Karpas-422 (cell line): ENCODE measurements at places on chromosomes 1 and 21. TPM values are rescaled to one million over a fixed set of nuclear protein-coding genes. Genes with fewer than 3 reads are reported as not detected.

The UBE2U gene
- total RNA-seq, result not detected in 2 replicates

The ANKRD45 gene
- total RNA-seq, result not detected in 2 replicates

The ZNF648 gene
- not detected in 2 replicates for total RNA-seq

The RASAL2 gene
- not detected in 2 replicates for total RNA-seq

The BROX gene
- total RNA-seq, result 15.3 and 26.8 TPM in 2 replicates

GRCh38 chr1:33338440-33339211 is 17.7 kb upstream of the A3GALT2 start:
- no peak overlapping the region for H3K27ac ChIP-seq
- no peaks in the 10 kb centered on the region for H3K4me1 ChIP-seq
- H3K4me3 ChIP-seq, result no peak overlapping the region
- H3K27me3 ChIP-seq, result no peaks in the 10 kb centered on the region
- H3K36me3 ChIP-seq, result no peaks in the 10 kb centered on the region; the same call in 1 of the 2 replicates

DNA sequence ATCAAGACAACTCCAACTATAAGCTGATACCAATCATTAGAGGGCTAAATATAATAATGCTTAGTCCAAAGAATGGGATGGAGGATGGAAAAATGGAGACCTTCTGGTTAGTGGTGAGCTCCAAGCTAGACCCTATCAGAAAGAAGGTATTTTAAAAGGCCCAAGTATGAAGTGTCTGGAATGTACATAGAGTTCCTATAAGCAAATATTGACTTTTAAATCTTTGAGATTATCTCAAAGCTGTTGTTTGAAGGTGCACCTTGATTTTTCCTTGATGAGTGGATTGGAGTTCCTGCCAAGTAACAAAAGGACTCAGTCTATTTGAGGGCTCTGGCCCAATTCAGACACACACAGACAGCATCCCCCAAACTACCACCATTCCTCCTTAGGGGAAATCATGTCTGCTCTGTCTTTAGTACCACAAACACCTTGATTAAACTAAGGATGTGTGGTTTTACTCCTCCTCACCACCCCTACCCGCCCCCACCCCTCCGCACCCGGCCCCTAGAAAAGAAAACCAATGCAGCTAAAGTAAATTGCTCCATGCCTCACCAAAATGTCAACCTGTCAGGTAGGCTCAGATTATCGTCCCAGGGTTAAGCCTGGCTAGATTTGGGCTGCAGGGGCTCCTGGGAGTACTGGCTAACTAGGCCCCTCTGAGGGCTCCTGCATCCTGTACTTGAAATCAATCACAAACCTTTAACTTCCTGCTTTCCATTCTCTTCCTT is 59.4 kb downstream of the CDC7 start:
- H3K4me1 ChIP-seq, result no peaks in the 10 kb centered on the region
- no peak for DNase-seq
- no peaks in the 10 kb centered on the region for H3K27me3 ChIP-seq
- H3K27ac ChIP-seq, result no peak overlapping the region
- no peaks in the 10 kb centered on the region for H3K36me3 ChIP-seq

- H3K27me3 ChIP-seq, result no peaks in the 10 kb centered on the region
- H3K36me3 ChIP-seq, result peaks cover 72% of the 10 kb centered on the region
- no peak overlapping the region for H3K4me3 ChIP-seq
- DNase-seq, result no peak
- H3K4me1 ChIP-seq, result no peaks in the 10 kb centered on the region
Observed at GRCh38 chr1:200767321-200767720, 28.6 kb downstream of the CAMSAP2 start.

DNA sequence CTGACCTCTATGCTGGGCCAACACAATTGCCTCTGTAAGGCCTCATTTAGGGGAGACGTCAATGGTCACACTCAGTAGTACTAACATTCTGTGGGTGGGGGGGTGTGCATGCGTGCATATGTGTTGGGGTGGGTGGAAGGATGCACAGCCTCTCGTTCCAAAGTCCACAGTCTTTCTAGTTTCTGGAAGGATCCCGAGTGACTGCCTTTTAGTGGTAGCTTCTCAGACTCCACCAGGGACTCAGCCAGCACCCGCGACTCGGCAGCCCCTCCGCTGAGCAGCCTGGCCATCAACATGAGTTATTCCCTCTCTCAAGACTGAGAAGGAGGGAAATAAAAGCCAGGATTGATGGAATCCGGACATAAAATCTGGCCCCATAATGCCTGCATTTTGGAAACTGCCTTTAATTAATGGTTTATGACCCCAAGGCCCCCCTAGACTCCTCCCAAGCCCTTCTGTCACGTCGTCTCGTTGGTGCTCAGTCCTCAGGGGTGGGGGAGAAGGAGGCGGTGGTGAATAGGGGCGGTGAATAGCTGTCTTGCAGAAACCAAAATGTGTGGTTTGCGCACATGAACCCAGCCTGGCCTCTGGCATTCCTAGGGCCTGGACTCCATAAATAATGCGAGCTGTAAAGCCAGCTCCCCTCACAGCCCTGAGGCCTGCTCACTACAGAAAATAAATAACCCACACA is 65.1 kb upstream of the TMEM51 start:
- H3K4me3 ChIP-seq, result no peak overlapping the region
- no peaks in the 10 kb centered on the region for H3K27me3 ChIP-seq
- peaks cover 21% of the 10 kb centered on the region for H3K4me1 ChIP-seq
- H3K36me3 ChIP-seq, result no peaks in the 10 kb centered on the region

GRCh38 chr1:24902471-24902891 is 27.6 kb downstream of the RUNX3 start:
- no peak overlapping the region for H3K4me3 ChIP-seq
- no peaks in the 10 kb centered on the region for H3K4me1 ChIP-seq
- DNase-seq, result no peak

DNA sequence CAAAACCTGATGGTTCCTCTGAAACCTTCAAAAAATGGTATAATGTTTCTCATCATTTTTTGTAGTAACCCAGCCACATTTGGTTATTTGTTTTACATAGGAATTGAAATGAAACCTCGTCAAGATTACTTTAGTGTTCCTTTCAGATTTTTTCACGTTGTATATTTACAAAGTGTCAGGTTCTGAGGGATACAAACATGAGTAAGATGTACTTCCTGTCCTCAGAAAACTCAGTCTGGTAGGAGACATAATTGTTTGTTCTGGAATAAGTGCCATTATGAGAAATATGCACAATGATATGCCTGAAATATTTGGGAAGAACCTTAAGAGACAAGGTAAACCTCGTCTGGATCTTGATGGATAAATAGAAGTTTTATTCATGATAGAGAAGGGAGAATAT is 145.5 kb downstream of the USP25 start:
- no peak overlapping the region for H3K4me3 ChIP-seq
- no peaks in the 10 kb centered on the region for H3K27me3 ChIP-seq
- DNase-seq, result no peak
- no peak overlapping the region for H3K27ac ChIP-seq

DNA sequence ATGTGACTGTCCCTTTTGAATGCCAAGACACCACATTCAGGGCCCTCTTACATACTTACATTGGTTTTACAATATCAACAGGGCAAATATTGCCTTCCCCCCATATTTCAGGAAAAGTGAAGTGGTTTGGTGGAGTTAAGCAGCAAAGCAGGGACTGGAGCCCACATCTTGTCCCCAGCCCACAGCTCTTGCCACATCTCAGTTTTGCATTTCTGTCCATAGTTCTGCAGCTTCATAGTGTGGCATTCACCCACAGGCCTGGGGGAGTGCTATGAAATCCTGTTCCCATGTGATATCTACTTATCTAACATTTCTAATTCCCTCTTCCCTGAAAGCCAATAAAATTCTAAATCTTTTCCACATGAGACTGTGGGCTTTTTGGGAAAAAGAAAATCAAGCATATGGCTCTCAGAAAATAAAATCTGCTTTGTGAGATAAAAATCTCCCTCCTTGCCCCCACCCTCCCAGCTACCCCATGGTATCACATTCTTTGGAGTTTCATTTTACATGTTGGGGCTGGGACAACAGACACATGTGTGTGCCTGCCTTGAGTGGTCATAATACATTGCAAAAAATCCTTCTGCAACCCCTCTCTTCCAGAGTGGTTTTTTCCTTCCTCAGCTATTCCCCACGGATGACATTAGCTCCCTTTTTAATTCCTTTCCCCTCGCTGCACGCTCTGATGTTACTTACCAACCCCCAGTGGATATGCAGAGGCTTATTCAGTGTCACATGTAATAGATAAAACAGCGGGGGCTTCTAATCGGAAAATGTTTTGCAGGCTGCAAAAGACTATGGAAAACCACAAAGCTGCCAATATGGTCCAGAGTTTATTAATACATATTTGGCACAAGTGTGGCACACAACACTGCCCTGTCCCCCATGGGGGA is 20.5 kb upstream of the CD2 start:
- no peaks in the 10 kb centered on the region for H3K36me3 ChIP-seq
- no peaks in the 10 kb centered on the region for H3K27me3 ChIP-seq
- no peak for DNase-seq
- no peak overlapping the region for H3K4me3 ChIP-seq
- H3K4me1 ChIP-seq, result 0 out of 2 replicates have a peak, but pooled peaks cover 4% of the 10 kb centered on the region
- no peak overlapping the region for H3K27ac ChIP-seq

DNA sequence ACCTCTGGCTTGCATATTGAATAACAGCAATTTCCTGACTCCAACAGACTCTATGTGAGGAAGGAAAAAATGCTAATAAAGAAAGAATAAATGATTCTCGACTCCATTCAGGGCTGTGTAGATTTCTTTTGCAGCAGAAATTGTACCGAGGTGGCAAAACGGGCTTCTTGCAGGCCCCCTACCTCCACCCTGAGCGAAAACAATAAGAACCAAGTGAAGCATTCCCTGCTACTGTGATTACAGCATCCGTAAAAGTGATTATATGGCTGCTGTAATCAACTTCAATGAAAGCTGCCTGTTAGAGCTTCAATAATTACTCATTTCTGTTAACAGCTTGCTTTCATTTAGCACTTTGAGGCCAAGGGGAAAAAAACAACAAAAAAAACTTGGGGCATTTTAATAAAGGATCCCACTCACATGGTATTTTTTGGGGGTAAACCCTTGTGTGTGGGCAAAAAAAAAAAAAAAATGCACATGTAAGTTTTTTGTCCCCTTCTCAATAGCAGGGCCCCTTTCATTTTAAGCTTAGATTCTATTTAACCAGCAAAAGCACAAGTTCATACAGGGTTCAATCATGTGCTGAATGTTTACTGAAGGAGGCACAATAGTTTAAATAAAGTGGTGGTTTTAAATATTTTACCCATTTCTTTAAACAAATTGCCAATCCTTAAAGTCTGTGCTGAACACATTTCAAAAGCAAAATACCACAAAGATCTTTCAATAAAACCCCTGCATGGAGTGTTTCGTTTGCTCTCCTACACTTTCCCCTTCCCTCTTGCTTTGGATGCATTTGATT is 271.6 kb downstream of the LMO4 start:
- H3K36me3 ChIP-seq, result no peaks in the 10 kb centered on the region
- no peak overlapping the region for H3K4me3 ChIP-seq
- peaks cover 5% of the 10 kb centered on the region; the same call in 1 of the 2 replicates for H3K4me1 ChIP-seq
- no peak for DNase-seq
- no peak overlapping the region for H3K27ac ChIP-seq

DNA sequence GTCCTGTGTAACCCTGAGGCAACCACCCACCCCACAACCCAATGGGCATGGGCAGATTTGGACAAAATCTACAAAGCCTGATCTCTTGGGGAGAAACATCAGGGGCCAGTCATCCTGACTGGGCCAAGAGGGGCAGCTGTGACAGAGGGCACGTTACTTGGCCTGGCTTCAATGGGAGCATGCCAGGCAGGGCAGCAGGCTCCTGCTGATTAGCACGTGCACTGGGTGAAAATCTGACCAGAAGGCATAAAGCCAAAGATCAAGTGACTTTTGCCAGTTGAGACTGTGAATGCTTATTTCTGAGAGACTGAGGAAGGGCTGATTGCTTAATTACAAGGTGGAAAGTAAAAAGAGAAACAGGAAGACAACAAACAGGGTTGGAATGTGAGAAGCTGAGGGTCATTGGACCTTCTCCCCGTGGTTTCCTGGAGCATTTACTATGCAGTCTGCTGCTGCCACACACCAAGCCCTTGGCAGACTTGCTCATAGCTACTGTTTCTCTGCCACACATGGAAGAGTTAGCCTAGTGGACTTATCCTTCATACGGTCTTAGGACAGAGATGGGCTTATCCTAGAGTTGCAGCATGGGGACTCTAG is 39.8 kb upstream of the TNR start:
- H3K27me3 ChIP-seq, result no peaks in the 10 kb centered on the region; the same call in 1 of the 2 replicates
- no peak for DNase-seq

DNA sequence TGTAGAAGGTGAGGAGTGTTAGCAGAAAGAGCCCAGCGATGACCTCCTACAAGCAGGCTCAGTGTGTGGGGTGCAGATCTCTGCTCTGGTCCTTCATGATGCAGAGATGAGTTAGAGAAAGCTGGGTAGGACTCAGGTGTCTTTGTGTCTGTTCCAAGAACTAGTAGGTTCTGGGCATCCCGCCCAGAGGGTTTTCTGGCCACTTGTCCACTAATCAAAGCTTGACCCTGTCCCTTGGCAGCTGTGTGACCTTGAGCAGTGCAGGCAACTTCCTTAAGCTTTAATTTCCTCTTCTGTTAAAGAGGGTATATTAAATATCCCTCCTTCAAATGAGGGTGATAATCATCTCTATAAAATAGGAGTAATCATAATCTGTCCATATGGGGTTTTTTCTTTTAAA is 54.7 kb upstream of the WNT4 start:
- H3K27me3 ChIP-seq, result no peaks in the 10 kb centered on the region
- no peak for DNase-seq
- no peaks in the 10 kb centered on the region for H3K36me3 ChIP-seq
- no peak overlapping the region for H3K4me3 ChIP-seq
- no peak overlapping the region for H3K27ac ChIP-seq
- H3K4me1 ChIP-seq, result no peaks in the 10 kb centered on the region

DNA sequence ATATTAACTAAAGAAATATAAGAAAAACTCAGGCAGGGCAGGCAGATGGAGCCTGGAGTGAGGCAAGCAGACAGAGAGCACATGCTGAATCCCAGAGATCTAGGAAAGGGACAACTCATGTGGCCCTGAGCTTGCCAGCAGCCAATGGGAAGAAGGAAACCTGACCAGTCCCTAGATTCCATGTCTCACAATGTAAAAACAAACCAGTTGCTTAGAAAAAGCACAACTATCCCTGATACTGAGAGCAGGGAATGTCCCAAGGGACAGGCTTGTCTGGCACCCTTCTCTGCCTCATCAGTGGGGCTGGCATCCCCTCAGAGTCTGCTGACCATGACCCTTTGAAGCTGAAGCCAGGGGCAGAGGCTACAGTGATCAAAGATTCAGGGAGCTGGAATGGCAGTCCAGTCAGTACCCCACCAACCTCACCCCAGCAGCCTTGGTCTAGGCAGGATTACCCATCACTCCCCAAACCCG is 27.8 kb downstream of the HSPG2 start:
- no peak for DNase-seq
- no peaks in the 10 kb centered on the region for H3K27me3 ChIP-seq
- no peaks in the 10 kb centered on the region for H3K4me1 ChIP-seq
- H3K27ac ChIP-seq, result no peak overlapping the region
- H3K36me3 ChIP-seq, result no peaks in the 10 kb centered on the region

DNA sequence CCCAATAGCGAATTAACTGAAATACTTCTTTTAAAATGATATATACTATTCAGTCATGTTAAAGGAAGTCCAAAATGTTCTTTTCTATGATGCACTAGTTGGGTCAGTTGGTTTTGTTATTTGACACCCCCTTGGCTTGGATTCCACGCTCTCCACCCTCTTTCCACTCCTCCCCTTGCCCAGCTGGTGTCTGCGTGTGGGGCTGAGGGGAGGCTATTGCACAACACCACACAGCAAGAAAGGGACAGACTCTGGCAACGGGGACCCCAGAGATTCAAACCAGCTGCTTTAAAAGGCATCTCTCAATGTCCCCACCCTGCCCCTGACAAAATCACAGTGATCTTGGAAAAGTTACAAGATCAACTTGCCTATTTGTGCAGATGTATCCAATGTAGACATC is 394.3 kb downstream of the TGFB2 start:
- no peak overlapping the region for H3K4me3 ChIP-seq
- no peaks in the 10 kb centered on the region for H3K4me1 ChIP-seq
- H3K27ac ChIP-seq, result no peak overlapping the region
- H3K27me3 ChIP-seq, result no peaks in the 10 kb centered on the region
